ENCODE measurements at places on chromosomes 1 and 21.

DNA sequence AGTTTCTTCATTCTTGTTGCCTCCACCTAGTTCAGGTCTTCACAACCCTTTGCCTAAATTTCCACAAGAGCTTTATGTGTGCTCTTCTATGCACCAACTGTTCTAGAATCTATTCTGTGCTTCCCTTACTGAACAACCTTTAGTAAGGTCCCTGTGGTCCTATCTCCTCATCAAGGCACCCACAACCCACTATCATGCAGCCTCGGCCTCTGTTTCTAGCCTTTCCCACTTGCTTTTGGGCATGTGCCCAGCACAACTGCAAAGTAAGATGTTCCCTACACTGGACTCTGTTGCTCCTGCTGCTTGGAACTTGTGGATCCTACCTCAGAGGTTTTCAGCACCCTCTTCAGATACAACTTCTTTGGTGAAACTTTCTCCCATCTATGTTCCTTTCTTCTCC, 2.4 kb upstream of the IER5 start:
- DNase-seq, result no peak

GRCh38 chr21:22120616-22121266, 1122.5 kb downstream of the NCAM2 start:
- no peak for DNase-seq

GRCh38 chr1:90768098-90768497, 51.0 kb upstream of the BARHL2 start:
- DNase-seq, result no peak

GRCh38 chr1:61539720-61540462, 185.1 kb downstream of the TM2D1 start:
- no peak for DNase-seq

DNA sequence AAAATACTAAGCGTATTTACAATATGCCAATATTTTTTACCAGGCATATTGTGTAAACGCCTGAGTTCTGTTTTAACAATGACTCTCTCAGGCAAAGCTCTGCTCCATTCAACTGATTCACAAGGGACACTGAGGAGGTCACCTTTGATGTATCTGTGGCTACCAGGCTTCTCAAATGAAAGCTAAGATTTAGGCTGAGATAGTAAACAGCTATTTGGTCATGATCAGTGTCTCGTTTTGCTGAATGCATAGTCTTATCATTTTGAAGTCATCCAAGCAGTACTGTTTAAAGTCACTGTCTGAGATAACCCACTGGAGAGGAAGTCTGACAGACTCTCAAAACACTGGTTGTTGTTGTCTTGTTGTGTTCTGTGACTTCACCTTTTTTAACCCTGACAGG, 13.7 kb upstream of the PLPPR5 start:
- no peak for DNase-seq

DNA sequence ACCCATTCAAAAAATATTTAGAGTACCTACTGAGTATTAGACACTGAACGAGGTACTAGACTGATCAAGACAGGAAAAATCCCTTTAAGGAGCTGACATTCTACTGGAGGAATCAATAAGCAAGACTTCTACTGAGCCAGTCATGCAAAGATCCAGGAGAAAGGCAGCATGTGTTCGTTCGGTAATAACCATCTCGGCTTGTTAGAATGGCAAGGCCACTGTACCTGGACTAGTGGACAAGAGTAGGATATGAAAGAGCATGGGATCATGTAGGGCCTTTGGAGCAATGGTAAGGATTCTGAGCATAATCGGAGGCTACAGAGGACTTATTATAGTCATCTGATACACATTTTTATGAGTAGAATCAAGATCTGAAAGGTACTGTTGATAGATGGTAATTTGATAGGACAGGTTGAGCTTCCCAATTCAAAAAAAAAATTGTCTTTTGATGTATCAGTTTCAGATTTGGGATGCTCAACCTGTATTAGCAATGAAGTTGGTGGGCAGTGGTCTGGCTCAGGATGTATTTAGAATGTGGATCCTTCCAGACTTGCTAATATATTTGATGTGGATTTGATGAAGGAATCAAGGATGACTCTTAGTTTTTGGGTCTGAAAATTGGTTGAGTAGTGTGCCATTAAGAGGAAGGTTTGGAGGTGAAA, 2.3 kb downstream of the COX20 start:
- no peak for DNase-seq

DNA sequence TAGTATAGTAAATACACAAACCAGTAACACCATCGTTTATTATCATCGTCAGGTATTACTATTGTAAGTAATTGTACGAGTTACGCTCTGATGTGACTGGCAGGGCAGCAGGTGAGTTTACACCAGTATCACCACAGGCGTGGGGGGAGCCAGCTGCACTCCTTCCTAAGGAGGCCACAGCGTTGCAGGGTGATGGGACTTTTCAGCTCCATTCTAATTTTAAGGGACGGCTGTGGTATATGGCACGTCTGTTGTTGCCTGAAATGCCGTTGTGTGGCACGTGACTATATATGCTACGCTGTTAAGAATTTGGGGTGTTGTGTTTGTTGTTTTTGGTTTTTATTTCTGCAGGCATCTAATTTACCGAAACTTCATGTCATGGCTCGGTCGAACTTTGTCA, 164.8 kb upstream of the COL6A1 start:
- DNase-seq, result no peak

- DNase-seq, result no peak
These were observed 2065.7 kb downstream of the MRPL39 start for GRCh38 chr21:23541571-23541970.

GRCh38 chr1:117232531-117232930, 21.8 kb upstream of the VTCN1 start:
- no peak for DNase-seq

- no peak for DNase-seq
These were observed 15.1 kb upstream of the PCP4 start for GRCh38 chr21:39852021-39852721.

DNA sequence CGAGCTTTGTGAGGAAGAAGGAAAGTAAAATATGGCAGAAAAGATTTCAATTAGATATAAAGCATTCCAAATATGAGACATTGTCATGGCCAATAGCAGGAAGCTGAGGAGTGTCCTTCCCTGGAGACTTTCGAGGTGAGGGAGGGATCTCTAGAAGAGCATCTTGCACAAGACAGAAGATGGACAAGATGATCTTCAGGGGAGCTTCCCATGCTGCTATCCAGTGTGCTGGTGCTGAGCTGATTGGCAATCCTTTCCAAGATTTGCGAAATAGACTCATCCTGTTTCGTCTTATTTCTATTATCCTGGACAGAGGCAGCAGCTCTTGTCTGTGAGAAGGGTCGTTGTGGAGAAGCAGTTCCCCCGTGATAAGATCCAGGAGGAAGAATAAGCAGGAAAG, 342.0 kb upstream of the CAMK1G start:
- no peak for DNase-seq

Data from left renal cortex interstitium (tissue), 4 donors.